ENCODE measurements at places on chromosomes 11 and 22.

- no peak for DNase-seq
These were observed 20.4 kb downstream of the PPIL2 start for GRCh38 chr22:21686193-21686608.

DNA sequence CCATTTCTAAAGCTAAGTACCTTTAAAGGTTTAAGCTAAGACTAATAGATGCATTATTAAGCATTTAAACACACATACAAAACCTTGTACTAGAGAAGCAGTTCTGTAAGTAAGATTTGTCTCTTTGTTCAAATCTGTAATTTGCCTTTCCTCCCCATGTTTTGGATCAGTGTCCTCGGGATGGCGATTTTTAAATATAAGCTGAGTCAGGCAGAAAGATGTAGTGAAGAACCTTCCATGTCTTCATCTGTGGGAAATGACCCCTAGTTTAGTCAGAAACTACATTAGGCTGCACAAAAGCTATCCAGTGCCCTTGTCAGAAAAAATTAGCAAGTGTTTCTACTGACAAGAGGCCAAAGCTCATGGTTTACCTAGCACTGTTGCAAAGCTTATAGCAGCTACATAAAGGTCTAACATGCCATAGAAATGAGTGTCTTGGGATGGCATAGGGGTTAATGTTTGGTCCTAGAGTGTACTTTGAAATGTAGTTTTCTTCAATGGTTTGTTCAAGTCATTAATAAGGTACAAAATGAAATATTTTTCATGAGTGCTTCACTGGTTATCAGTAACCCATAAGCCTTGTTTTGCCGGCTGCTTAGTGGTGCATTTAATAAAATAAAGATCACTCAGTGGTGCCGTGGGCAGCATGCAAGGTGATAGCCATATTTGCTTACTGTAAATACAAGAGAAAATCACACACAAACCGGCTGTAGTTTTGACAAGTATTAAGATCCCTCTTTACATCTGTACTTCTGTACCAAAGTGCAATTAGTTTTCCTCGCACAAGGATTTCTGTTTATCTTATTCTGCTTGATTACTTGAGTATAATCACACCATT lies 139.8 kb downstream of the ELP4 start:
- no peak for DNase-seq

DNA sequence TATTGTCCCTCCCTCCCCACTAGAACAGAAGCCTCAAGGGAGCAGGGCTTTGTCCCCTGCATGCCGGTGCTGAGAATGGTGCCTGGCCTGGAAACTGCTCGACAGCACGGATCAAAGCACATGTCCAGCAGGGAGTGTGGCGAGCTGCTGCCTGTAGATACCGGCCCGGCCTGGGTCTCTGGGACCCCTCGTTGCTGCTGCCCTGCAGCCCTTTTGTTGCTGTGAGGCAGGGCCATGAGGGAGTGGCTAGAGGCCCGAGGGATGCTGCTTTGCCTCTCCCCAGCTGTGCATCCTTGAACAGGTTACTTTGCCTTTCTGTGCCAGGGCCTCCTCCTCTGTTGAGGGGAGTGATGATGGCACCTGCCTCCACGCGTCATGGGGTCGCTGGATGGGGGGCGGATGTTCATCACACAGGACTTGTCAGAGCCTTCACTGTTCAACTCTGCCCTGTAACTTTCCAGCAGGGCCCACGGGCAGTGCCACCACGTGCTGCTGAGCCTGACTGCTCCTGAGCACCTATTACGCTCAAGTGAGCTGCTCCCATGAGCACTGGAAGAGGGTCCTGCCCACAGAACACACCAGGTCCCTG lies 15.3 kb upstream of the PARVG start:
- DNase-seq: no peak

DNA sequence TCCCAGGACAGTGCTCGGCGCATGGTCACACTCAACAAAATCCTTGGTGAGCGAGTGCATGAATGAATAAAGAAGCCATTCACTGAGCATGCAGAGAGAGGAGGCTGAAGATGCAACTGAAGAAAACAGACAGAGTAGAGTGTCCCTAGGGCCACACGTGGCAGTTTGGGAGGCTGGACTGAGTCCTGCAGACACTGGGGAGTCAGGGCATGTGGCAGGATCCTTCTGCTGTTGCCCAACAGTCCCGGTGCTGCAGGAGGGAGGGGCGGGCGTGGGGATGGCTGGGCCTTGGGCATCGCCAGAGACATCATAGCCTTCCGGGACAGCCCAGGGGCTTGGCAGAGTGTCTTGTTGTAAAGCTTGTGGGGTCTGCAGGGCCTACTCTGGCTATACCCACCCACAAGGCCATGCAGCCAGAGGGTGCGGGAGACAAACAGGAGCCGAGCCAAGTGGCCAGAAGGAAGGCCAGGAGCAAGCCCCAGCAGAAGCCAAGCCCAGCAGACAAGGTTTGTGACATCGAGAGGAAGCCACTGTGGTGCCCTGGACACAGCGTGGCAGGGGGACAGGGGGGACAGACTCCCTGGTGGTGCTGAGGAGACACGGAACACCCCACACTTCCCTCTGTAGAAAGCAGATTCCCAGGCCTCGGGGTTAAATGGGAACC lies 26.7 kb upstream of the FBLN1 start:
- DNase-seq: no peak

- DNase-seq: no peak
These were observed 34.2 kb upstream of the SYT13 start for GRCh38 chr11:45320371-45320770.

DNA sequence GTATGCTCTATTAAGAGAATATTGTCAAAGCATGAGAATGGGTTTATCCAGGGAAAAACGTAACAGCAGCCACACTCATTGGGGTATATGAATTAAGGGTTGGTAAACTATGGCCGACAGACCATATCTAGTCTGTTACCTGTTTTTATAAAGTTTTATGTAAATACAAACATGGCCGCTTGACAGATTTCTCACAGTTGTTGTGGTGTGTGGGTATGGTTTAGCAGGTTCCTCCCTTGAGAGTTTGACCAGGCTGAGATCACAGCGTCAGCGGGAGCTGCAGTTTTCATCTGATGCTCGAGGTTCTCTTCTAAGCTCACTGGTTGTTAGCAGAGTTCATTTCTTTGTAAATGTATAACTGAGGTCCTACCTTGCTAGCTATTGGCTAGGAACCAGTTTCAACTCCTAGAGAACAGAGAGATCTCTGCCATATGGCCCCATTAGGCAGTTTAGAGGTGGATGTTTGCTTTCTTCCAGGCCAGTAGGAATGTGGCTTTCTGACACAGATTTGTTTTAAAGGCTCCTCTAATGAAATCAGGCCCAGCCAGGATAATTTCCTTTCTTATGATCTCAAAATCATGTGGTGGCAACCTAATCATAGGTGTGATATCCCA lies 45.5 kb upstream of the GRIK4 start:
- no peak for DNase-seq

GRCh38 chr22:44286646-44287045 lies 26.1 kb downstream of the SHISAL1 start:
- no peak for DNase-seq

DNA sequence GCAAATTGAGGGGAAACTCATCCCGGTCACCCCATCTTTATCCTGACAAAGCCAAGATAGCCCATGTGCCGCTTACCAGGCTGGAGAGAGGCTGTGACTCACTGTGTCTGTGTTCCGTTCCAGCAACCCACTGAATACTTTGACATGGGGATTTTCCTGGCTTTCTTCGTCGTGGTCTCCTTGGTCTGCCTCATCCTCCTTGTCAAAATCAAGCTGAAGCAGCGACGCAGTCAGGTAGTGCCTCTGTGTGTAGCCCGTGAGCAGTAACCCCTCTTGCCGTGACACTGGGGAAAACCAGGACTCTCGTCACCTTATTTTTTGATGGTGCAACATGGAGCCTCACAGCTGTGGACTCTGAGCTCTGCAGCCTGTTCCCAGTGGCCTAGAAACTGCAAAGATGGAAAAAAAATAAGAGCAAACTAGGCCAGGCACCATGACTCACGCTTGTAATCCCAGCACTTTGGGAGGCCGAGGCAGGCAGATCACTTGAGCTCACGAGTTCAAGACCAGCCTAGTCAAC lies 16.9 kb downstream of the C22orf31 start:
- no peak for DNase-seq

DNA sequence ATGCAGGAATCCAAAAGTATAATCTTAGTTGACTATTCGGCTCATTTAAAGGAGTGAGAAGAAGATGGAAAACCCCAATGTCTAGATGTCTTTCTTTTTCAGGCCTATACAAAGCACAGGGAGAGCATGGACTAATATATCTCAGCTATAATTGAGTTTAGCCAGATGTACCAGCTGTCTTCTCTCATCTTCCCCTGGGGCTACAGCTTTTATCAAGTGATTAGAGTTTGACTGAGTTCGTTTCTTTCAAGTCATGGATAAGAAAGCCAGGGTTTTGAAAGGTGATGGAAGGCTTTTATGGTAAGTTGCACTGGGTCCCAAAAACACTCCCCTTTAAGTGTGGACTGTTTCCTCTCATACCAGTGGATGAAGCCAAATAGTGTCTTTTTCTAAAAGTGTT lies 1172.8 kb upstream of the TENM4 start:
- no peak for DNase-seq
